ENCODE measurements at places on chromosomes 5 and 9.

- H3K4me3 ChIP-seq = no peak overlapping the region
- peaks cover 13% of the 10 kb centered on the region for H3K27me3 ChIP-seq
- H3K27ac ChIP-seq = no peak overlapping the region
- no peaks in the 10 kb centered on the region for H3K36me3 ChIP-seq
- no peak for DNase-seq
These were observed 58.5 kb downstream of the MAT2B start for GRCh38 chr5:163563880-163564279.

- DNase-seq = no peak
- no peak overlapping the region for H3K4me3 ChIP-seq
- peaks cover 11% of the 10 kb centered on the region for H3K4me1 ChIP-seq
- no peak overlapping the region for H3K27ac ChIP-seq
- H3K27me3 ChIP-seq = no peaks in the 10 kb centered on the region
These were observed 79.1 kb downstream of the UGCG start for GRCh38 chr9:111975709-111976108.

DNA sequence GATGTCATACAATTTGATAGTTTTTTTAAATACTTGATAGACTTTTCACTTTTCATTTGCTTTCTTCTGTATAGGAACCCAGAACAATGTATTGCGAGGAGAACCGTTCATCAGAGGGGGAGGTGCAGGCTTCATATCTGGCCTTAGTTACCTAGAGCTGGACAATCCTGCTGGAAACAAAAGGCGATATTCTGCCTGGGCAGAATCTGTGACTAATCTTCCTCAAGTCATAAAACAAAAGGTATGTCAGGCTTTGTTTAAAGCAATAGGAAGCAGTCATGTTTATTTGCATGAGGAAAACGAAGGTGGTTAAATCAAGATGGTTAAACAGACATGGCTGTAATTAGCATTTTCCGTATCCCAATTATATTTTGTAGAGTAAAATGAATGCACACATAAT is 46.0 kb downstream of the C7 start:
- H3K4me3 ChIP-seq = no peak overlapping the region
- DNase-seq = no peak
- H3K4me1 ChIP-seq = no peaks in the 10 kb centered on the region
- no peaks in the 10 kb centered on the region for H3K36me3 ChIP-seq
- H3K27ac ChIP-seq = no peak overlapping the region
- H3K27me3 ChIP-seq = no peaks in the 10 kb centered on the region

- DNase-seq = no peak
- H3K4me1 ChIP-seq = peaks cover 17% of the 10 kb centered on the region
- no peak overlapping the region for H3K27ac ChIP-seq
- H3K4me3 ChIP-seq = no peak overlapping the region
- H3K27me3 ChIP-seq = no peaks in the 10 kb centered on the region
These were observed 53.7 kb downstream of the LHFPL2 start for GRCh38 chr5:78594610-78595457.

DNA sequence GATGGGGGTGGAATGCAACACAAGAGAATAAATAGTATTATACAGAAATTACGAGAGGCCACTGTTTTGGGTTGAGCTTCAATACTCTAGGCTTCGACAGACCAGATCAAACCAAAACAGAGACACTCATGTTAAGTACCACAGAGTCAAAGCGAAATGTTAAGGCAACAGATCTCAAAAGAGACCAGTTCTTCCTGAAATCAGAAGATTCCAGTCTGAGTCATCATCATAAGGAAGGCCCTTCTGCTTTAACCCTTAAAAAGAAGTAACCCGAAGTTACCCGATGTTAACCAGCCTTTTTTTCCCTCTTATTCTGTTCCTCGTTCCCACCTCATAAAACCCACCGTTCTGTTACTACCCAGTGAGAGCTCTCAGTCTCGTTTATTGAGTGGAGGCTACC is 75.9 kb downstream of the SFXN1 start:
- no peak for DNase-seq
- H3K4me1 ChIP-seq = no peaks in the 10 kb centered on the region
- H3K36me3 ChIP-seq = no peaks in the 10 kb centered on the region
- peaks cover 6% of the 10 kb centered on the region for H3K27me3 ChIP-seq

DNA sequence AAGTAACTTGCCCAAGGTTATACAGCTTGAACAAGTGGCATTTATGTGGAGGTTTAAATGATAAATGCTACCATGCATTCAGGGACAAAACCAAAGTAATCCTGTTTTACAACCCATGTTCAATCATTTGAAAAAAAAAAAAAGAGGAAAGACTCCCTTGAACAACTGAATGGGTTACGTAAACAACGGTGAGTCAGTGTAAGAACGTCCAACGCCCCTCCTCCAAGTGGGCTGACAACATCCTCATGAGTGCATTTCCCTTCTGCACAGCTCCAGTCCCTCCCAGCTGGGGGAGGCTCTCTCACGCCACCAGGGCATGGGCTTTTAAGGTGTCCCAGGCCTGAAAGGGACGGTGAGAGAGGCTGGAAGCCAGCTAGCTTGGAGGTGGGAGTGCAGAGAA is 90.0 kb downstream of the PRRT1B start:
- H3K36me3 ChIP-seq = peaks cover 29% of the 10 kb centered on the region
- no peak for DNase-seq
- H3K27ac ChIP-seq = peak overlapping the region; percentile 93
- H3K27me3 ChIP-seq = no peaks in the 10 kb centered on the region

- H3K4me3 ChIP-seq = no peak overlapping the region
- DNase-seq = no peak
- H3K27ac ChIP-seq = no peak overlapping the region
- no peaks in the 10 kb centered on the region for H3K4me1 ChIP-seq
These were observed 27.8 kb downstream of the PSAT1 start for GRCh38 chr9:78324682-78325081.

- H3K27me3 ChIP-seq = peaks cover 14% of the 10 kb centered on the region
- no peaks in the 10 kb centered on the region for H3K36me3 ChIP-seq
- DNase-seq = no peak
- no peaks in the 10 kb centered on the region for H3K4me1 ChIP-seq
These were observed 15.4 kb downstream of the IL9 start for GRCh38 chr5:135880278-135880677.

DNA sequence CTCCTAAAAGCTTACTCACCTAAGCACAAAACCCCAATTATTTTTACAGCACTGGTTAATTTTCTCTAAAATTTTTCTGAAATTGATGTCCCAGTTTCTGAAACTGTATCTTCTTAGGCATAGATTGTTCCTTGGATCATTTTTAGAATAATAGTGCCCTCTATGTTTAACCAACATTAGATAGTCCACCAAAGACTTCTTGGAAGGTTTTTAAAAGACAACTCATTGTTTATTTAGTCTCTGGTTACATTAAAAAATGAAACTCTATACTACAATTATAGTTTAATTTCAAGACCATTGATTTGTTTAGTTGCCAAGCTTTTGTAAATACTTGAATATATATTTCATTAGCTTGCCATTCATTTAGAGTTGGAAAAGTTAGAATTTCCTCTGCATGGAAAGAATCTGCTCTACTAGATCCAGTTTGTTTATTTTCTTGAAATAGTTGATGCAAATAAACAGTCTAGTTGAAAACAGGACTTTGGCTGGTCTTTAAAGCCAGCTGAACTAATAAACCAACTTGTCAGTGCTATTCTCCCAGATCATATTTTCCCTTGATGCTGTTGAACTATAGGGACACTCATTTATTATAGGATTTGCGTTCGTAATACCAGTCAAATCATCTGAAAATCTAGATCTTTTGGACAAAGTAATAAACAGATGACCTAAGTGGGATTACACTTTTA is 990.5 kb downstream of the TLE1 start:
- H3K27me3 ChIP-seq = no peaks in the 10 kb centered on the region
- no peak overlapping the region for H3K4me3 ChIP-seq
- no peak for DNase-seq
- H3K27ac ChIP-seq = no peak overlapping the region
- peaks cover 14% of the 10 kb centered on the region for H3K36me3 ChIP-seq
- H3K4me1 ChIP-seq = no peaks in the 10 kb centered on the region

- no peak for DNase-seq
- peak overlapping the region; percentile 42 for H3K27ac ChIP-seq
- no peak overlapping the region for H3K4me3 ChIP-seq
- H3K36me3 ChIP-seq = no peaks in the 10 kb centered on the region
- no peaks in the 10 kb centered on the region for H3K27me3 ChIP-seq
- H3K4me1 ChIP-seq = peaks cover 19% of the 10 kb centered on the region
These were observed 80.9 kb downstream of the YIPF5 start for GRCh38 chr5:144089401-144090021.

DNA sequence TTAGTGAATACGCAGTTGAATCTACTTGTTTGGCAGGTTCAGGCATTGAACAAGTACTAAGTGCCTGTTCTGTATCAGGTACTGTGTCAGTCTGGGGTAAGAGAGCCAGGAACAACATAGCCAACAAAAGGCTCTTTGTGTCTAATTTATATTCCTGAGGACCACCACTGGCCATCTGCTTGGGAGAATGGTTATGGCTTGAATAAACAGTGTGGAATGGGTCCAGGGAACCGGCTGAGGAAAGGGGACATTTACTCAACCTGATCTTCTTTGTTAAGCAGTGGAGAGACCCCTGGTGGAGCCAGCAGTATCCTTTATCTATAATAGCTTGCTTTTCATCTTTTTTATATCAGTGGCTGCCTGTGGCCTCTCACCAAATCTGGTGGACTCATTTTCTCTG is 38.6 kb downstream of the EXOSC2 start:
- H3K4me3 ChIP-seq = no peak overlapping the region
- H3K27ac ChIP-seq = no peak overlapping the region
- DNase-seq = no peak
- peaks cover 17% of the 10 kb centered on the region for H3K4me1 ChIP-seq

DNA sequence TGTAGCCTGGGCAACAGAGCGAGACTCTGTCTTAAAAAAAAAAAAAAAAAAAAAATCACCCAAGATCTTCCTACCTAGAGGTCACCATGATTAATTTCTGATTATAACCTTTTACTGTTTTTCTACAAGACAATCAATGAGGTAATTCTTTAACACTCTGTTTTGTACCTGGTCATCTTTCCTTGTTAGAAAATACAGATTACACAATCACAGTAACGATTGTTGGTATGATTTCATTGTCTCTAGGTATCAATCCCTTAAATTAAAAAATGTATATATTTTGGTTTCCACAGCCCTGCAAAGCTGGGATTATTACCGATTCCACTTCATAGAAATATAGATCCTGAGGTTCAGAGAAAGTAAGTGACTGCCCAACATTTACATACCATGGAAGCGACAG is 8.3 kb upstream of the ATG10 start:
- no peak for DNase-seq
- H3K4me3 ChIP-seq = no peak overlapping the region
- no peaks in the 10 kb centered on the region for H3K36me3 ChIP-seq
- H3K27me3 ChIP-seq = peaks cover 4% of the 10 kb centered on the region
- H3K4me1 ChIP-seq = no peaks in the 10 kb centered on the region

- H3K4me3 ChIP-seq = no peak overlapping the region
- no peak overlapping the region for H3K27ac ChIP-seq
These were observed 21.3 kb upstream of the MEGF9 start for GRCh38 chr9:120735415-120736126.

DNA sequence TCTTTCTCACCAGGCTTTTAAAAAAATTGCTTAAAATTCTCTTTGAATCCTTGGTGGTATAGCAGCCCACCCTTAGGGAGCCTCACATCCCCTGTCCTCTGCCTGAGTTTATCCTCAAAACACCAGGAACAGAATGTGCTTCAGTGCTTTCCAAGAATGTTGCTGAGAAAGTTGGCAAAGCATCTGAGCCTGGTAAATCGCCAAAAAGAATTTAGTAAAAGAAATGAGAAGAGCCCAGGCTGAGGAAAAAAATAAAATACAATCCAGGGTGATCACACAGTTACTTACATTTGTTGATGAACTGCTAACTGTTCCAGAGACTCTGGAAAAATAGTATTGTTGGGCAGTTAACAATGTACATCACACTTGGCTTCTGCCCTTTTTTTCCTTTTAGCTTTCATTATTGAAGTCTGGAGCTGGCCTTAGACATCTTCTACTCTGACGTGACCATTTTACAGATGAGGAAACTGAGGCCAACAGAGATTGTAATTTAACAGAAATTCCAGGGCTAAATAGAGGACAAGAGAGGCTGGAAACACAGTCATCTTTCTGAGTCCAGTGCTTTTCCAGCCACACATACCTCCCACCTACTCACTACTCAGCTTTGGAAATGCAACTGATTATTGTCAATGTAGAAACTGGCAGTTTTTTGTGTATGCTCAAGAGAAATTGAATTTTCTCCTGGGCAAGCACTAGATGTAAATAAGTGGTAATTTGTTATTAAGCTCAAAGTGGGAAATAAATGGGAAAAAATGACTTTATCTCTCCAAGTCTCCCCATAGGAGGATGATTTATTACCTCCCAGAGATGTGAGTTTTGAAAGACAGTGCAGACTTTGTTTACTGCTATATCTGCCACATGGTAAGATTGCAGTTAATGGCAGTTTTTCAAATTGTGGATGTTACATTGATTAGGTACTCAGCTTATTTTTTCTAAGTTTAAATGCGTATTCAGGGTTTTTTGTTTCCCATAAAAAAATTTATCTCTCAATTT is 86.7 kb upstream of the ALDH1A1 start:
- DNase-seq = no peak
- H3K4me1 ChIP-seq = no peaks in the 10 kb centered on the region
- H3K27me3 ChIP-seq = peaks cover 4% of the 10 kb centered on the region
- no peak overlapping the region for H3K27ac ChIP-seq
- H3K36me3 ChIP-seq = no peaks in the 10 kb centered on the region

- no peaks in the 10 kb centered on the region for H3K27me3 ChIP-seq
- H3K36me3 ChIP-seq = no peaks in the 10 kb centered on the region
- DNase-seq = no peak
These were observed 513.0 kb downstream of the TMEM38B start for GRCh38 chr9:106207298-106207697.

GRCh38 chr5:14269395-14269794 is 126.3 kb downstream of the TRIO start:
- peaks cover 12% of the 10 kb centered on the region for H3K36me3 ChIP-seq
- H3K4me3 ChIP-seq = no peak overlapping the region
- peaks cover 36% of the 10 kb centered on the region for H3K4me1 ChIP-seq
- DNase-seq = no peak
- no peak overlapping the region for H3K27ac ChIP-seq
- no peaks in the 10 kb centered on the region for H3K27me3 ChIP-seq

DNA sequence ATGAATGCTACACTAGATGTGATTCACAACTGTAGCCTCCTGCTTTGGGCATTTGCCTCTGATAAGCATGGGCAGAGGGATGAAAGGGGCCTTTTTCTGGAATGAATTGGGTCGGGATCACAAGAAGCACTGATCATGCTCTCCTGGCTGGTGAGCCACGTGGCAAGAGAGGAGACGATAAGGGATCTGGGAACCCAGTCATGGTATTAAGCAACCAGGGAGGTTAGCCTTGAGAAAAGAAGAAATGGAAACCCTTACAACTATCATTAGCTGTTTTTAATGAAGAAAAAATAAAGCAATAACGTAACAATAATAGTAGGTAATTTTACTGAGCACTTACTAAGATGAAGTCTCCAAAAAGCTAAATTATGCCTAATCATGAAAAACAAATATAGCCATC is 50.0 kb upstream of the RAI14 start:
- H3K4me3 ChIP-seq = no peak overlapping the region
- H3K4me1 ChIP-seq = no peaks in the 10 kb centered on the region
- H3K27me3 ChIP-seq = peaks cover 7% of the 10 kb centered on the region
- H3K27ac ChIP-seq = no peak overlapping the region

GRCh38 chr9:89891591-89892304 is 286.9 kb downstream of the GADD45G start:
- H3K4me1 ChIP-seq = no peaks in the 10 kb centered on the region
- H3K27ac ChIP-seq = no peak overlapping the region
- H3K27me3 ChIP-seq = peaks cover 3% of the 10 kb centered on the region
